ENCODE measurements at places on chromosomes 2 and 18.

DNA sequence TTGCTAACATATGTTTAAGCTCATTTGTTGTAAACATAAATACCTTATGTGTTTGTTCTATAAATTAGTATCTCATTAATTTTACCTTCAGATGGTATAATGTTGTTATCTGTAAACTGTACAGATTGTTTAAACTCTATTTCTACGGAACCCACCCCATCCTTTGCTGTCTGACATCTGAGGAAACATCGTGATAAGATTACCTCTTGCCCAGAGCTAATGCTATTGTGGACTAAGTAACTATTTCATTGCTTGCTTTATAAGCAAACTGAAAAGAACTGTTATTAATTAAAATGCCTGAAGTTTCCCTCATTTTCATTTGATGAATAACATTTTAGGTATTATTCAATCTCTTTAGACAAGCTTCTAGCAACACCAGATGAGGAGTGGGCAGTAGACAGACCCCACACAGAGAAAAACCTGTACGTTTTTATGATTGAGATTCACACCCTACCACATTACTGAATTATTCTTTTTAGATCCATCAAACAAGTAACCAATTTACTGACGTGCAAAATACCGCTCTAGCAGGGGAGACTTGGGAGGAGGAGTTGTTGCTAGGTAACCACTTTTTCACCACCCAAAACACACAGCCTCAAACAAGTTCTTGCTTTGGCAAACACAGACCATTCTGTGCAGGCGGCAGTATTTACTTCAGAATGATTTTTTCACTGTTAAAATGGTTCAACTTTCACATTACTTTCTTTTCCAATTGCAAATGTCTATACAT is 1.9 kb upstream of the SYT4 start:
- DNase-seq: no peak

DNA sequence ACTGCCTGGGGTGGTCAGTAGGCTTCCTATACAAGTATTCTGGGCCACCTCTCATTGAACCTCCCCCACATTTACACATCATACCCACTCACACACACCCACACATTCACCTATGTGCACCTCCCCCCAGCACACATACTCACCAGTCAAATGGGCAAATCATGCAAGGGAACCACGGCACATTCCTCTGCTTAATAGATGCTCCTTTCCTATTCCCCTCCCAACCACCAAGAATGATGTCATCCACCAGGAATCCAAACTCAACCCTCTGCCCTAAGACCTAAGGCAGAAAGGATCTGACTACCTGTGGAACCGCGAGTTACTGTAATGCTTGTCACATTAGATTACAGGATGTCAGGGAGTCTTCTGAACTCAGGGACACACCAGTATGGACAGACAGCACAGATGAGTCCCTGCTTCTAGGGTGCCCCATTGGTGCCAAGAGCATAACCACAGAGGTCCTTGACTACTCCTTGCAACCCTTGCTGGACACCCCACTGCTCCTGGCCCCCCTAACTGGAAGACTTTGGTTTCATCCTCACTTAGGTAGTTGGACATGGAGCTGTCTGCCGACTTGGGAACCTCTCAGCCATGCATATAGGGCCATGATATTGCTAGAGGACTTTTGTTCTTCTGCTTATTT is 21.5 kb upstream of the CAB39 start:
- peak; percentile 36 for DNase-seq

- no peak for DNase-seq
Observed at GRCh38 chr18:33316146-33316587, 124.4 kb downstream of the CCDC178 start.

GRCh38 chr2:105836840-105837692 is 92.4 kb downstream of the NCK2 start:
- no peak for DNase-seq

DNA sequence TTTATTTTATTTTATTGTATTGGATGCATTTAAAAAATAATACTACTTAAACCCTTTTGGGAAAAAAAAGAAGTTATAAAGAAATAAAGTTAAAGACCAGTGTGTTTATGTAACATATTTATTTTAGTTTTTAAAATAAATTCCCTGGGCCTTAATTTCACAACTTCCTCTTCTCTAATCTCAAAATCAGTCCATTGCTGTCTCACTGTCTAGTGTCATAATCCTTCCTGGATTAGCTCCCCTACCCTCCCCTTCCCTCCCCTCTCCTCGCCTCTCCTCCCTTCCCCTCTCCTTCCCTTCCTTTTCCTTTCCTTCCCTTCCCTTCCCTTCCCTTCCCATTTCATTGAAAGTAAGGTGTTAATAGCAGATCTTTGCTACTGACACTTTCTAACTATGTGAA is 40.3 kb upstream of the ZEB2 start:
- DNase-seq: no peak

DNA sequence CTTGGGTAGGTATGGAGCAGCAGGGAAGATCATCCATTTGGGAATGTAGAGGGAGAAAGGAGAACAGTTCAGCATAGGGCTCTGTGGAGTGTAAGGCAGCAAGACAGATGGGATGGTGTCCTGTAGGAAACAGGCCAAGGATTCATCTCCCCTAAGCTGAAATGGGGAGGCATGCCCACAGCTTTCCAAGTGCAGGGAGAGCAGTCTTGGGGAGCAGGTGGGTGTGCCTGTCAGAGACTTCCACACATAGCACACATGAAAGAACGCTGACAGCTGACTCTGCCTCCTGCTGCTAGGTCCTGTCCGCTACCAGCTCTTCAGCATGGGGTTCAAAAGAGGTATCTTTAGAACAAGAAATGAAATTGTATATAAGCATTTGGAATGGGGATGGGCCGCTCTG is 9.0 kb downstream of the SETBP1 start:
- no peak for DNase-seq

- no peak for DNase-seq
Observed at GRCh38 chr2:64259312-64259711, 115.1 kb upstream of the PELI1 start.

- no peak for DNase-seq
Observed at GRCh38 chr18:51342815-51343214, 145.3 kb upstream of the MEX3C start.

GRCh38 chr2:224532441-224532840 is 52.7 kb downstream of the CUL3 start:
- no peak for DNase-seq

DNA sequence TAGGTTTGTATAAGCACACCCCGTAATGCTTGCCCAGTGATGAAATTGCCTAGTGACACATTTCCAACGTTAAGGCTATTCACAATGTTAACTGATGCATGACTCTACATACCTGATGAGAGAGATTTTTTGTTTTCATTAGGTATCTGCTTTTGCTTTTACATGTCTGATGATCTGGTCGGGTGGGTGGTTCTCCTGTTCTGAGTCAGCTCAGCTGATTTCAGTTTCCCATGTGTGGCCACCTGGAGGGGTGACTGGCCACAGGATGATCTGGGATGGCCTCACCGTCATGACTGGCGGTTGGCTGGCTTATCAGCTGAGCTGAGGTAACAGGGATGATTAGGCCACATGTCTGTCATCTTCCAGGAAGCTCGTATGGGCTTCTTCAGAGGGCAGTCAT is 33.8 kb upstream of the ACYP2 start:
- DNase-seq: no peak
